ENCODE measurements at places on chromosomes 16 and 17.

DNA sequence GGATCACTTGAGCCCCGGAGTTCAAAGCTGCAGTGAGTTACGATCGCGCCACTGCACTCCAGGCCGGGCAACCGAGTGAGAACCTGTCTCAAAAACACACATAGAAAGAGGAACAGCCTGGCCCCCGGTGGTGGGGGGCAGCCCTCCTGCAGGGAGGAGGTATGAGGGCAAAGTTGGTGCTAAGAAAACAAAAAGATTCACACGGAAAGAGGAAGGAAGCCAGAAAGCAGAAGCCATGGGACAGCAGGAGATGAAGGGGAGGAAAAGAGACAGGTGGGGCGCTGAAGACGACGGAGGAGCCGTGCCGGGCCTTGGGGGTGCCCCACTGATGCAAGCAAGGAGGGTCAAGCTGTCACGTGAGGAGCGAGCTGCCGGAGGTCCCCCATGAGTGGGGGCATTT is 8.2 kb upstream of the C16orf74 start:
- DNase-seq = no peak

DNA sequence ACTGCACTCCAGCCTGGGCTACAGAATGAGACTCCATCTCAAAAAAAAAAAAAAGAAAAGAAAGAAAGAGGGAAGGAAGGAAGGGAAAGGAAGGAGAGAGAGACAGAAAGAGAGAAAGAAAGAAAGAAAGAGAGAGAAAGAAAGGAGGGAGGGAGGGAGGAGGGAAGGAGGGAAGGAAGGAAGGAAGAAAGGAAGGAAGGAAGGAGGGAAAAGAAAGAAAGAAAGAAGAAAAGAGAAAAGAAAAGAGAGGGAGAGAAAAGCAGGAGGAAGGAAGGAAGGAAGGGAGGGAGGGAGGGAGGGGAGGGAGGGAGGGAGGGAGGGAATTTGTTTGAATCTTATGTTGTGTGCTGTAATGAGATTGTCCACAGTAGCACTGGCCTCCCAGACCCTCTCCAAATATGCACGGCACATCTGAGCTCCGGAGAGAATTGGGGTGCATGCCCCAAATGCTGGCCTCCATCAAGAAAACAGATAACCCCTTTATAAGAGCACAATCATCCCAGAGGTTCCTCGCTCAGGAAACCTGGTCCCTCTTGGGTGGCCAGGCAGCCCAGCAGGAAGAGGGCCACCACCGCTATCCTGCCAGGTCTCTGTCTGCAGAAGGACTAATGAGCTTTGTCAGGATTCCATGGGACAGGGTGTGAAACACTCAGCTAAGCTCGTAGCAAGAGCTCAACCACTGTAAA is 8.8 kb upstream of the EIF1 start:
- DNase-seq = no peak

GRCh38 chr16:71746442-71747046 is 22.0 kb upstream of the PHLPP2 start:
- DNase-seq = no peak

DNA sequence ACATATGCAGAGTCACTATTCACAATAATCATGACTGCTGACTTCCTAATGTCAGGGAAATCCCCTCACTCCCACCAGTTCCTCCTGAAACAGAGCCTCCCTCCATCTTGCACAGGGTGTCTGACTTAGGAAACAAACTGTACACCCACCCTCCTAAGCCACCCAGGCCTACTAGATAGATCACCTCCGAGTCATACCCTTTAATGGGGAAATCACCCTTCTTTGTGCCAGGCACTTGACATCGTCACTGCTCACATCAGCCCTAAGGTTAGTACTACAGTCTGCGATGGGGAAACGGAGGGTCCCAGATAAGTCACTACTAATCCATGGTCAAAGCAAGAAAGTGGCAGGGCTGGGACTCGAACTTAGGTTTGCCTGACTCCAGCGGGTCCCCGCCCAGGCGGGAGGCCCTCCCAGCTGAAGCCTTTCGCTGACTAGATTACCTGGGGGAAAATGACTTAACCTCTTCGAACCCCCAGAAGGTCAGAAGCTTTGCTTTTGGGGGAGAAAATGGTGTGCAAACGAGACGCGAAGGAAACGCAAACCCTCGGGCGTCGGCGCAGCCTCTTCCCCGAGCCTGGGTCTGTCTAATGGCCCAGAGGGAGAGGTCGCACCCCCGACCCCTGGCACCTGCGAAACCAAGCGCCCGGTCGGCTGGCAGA is 3.4 kb upstream of the MLLT6 start:
- peak; percentile 62 for DNase-seq

DNA sequence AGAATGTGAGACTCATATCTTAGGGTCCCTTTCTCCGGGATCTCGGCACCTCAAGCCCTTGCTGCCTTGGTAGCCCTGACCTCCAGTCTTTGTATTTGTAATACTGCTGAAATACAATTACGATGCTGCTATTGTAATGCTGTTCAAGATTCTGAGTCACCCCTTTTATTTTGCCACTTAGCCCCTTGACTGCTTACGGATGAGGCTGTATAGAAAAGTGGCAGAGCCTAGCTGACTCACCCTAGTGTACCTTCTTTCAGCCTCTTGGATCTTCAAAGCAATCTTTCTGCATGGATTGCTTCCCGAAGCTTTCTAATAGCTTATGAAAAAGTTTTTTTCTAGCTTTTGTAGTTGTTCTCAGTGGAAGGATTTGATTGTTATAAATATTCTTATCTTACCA is 187.9 kb downstream of the KCNJ2 start:
- DNase-seq = no peak

GRCh38 chr16:86602521-86602920 is 24.2 kb downstream of the FOXL1 start:
- no peak for DNase-seq

DNA sequence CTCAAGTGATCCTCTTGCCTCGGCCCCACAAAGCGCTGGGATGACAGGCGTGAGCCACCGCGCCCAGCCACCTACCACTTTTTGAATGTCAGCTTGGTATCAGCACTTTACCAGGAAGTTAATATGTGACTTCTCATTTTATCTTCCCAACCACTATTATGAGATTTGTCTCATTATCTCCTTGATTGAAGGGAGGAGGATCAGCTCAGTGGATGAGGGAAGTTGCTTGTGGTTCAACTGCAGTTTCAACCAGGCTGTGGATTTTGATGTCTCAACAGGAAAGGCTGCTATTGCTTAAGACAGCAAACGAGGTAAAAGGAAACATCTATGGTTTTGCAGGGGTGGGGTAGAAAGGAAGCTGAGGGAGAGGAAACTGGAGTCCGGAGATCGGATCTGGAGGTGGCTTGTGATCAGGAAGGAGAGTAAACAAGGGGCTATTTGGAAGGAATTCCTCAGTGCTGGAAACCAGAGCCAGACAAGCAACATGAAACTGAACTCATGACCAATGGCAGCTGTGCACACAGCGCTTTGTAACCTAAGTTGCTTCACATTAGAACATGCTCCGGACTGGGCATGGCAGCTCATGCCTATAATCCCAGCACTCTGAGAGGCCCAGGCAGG is 180.5 kb downstream of the VPS53 start:
- DNase-seq = no peak

DNA sequence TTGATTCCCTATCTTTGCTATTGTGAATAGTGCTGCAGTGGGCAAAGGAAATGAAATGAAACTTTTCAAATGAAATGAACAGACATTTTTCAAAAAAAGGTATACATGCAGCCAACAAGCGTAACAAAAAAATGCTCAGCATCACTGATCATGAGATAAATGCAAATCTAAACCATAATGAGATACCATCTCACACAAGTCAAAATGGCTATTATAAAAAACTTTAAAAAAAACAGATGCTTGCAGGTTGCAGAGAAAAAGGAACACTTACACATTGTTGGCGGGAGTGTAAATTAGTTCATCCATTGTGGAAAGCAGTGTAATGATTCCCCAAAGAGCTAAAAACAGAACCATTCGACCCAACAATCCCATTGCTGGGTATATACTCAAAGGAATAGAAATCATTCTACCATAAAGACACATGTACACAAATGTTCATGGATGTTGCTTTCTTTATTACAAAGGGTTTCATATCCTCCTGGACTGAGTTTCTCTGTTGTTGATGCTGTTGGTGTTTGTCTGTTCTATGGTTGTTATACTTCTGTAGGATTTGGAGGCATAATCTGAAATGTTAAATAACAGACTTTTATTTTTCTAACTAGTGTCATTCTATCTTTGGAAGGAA is 99.3 kb upstream of the SOX9 start:
- no peak for DNase-seq

GRCh38 chr17:8857919-8858318 is 9.6 kb downstream of the PIK3R6 start:
- no peak for DNase-seq

GRCh38 chr16:53945996-53946395 is 242.0 kb downstream of the FTO start:
- DNase-seq = no peak

DNA sequence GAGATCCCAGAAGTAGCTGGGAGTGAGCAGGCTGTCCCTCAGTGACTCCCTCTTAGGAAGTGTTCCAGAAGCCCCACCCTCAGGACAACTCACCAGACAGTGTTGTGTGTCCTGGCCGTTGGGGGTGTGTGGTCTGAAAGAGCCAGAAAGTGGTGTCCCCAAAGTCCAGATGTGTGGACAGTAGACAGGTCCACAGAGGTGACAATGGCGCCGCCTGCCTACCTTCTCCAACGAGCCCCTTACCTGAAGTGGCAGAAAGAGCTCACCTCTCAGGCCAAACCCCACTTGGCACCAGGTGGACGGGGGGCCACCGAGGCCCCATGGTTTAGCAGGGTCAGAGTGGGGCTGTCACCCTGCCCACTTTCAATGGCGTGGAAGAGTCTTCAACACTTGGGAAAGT is 19.9 kb downstream of the C17orf100 start:
- no peak for DNase-seq

DNA sequence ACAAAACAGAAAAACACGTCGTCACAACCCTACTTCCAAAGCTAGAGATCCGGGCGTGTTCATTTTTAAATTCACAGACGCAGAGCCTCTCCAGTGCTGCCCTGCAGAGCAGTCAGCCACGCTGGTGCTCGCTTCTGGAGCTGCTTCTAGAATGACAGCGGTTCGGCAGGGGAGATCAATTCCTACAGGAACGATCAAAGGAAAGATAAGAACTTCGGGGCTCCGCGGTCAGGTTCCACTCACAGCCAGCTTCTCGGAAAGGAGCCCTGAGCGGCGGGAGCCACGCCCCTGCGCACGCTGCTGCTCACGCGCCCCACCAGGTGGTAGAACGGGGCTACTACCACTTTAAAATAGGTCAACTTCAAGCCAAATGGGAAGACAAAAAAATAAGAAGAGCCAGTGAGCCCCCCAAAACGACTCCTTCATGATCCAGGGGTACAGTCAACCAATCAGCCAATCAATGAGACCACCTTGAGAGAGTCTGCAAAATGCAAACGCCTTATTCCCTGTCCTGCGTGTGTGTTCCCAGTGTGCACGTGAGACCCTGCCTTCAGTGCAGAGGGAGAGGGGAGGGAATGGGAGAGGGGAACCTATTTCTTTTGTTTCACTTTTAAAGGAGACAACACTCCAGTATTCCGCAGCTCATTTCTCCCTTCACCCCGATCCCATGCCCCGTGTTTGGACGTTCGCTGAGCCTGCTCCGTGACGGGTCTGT is 209.7 kb downstream of the RBFOX3 start:
- no peak for DNase-seq

DNA sequence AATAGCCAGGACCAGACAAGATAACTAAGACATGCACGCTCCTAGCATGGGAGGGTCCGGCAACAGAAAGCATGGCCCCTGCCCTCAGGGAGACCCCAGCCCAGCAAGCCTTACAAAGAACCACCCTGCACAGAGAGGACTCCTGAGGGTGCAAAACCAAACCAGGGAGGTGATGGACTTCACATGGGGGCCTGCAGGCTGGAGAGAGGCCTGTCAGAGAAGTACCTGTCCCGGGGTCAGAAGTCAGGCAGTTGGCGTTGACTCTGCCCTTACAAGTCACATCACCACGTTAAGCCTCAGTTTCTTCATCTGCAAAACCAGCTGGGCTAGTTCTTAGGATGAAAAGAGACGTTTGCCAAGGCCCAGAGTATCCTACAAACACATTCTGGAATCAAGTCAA is 4.7 kb downstream of the OTOP2 start:
- no peak for DNase-seq

DNA sequence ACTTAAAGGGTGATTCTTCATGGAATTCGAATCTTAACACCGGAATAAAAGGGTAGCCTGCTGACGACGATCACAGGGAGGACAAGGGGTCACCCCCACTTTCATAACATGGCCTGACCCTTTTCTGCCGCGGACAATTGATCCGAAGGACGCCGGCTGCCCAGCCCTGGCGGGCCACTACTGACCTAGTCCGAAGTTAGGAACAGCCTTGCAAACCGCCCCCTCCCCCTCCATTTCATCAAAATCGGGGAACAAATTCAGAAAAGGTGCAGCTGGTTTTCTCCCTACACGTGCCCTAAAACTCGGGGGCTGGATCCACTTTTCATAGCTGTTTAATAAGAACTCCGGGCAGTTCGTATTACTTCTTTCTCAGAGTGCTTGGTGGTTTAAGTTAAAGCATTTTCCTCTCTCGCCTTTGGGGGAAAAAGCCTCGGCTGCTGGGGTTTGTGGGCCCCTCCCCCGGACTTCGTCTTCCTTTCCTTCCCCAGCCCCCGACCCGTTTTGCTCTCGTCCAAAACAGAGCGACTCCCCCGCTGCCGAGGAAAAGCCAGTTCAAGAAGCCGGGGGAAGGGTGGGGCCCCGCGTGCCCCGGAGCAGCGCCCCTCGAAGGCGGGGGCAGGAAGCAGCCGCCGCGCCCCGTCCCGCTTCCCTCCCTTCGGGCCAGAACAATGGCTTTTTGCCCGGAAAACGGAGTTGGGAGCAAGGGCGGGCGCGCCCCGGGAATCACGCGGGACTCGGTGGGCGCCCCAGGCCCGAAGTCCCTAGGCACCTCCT is 641 bp upstream of the CBX2 start:
- no peak for DNase-seq

GRCh38 chr17:76584427-76585032 is 1.1 kb downstream of the ST6GALNAC2 start:
- DNase-seq = no peak

DNA sequence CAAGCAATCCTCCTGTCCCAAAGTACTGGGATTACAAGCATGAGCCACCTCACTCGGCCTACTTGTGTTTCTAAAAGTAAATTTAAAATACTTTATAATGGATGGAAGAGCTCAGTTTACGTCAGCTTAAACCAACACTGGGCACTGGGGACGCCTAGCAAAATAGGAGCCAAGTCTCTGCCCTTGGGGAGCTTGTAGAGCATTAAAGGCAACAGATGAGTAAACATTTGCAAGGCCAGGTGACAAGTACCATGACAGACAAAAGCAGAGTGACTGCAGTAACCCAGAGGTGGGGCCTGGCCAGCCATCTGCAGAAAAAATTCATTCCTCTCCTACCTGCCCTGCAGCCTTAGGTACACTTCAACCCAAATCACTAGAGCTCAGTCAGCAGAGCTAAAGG is 12.1 kb upstream of the NLK start:
- no peak for DNase-seq
